Cortex of kidney (tissue), 1 donor: ENCODE measurements at places on chromosomes 6 and 20.

DNA sequence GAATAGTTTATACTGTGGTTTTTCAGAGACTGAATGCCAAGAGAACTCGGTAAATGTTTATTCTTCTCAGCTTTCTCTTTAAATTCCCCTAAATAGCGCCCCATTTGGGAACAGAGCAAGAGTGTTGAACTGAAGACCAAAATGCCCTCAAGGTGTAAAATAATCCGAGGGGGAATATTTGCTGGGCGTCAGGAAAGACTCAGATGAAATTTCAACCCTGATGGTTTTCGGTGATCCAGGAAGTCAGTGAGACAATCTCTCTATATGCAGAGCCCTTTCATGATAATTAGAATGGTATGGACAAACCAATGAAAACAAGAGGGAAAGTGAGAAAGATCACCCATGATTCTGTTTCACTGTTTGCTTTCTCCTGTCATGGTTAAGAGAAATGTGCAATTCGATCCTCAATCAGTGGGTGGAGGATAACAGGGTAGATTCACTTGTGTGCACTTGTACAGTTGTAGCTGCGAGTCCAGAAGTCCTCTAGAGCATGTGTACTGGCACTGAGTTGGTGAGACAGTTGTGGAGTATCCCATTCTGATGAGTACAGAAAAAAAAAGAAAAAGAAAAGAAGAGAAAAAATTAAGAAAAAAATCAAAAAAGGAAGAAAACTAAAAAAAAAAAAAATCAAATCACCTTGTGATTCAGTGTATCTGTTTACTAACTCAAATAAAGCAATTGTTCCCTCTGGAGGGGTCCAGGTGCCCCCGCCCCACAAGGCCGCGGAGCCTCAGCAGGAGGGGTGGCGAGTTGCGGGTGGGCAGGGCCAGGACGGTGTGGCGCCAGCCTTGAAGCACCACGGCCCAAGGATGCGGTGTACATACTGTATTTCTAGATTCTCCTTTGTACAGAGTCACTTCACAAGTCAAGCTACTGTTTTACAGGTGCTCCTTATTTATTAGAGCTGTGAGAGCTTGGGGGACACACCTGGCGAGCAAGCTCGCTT lies 164.9 kb downstream of the SCML4 start:
- no peak for DNase-seq

GRCh38 chr6:12654514-12654913 lies 62.1 kb upstream of the PHACTR1 start:
- DNase-seq, result no peak

DNA sequence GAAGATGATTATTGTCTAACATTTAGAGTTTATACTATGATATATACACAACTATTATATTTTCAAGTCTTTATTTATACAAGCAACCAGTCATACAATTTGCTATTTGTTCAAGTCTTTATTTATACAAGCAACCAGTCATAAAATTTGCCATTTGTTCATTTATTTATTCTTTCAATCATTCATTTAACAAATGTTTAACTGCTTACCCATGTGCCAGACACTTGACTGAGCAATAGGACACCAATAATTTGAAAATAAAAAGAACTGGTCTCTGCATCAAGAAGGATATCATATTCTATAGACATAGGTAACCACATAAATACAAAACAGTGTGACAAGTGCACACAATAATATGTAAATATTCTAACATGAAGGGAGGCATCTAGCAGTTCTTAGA lies 20.3 kb downstream of the GRIK2 start:
- DNase-seq, result no peak

- no peak for DNase-seq
Observed at GRCh38 chr20:10115021-10115420, 80.2 kb downstream of the ANKEF1 start.

GRCh38 chr20:2693286-2694007 lies 867 bp downstream of the EBF4 start:
- no peak for DNase-seq

GRCh38 chr6:85402071-85402470 lies 47.8 kb upstream of the NT5E start:
- DNase-seq, result no peak

DNA sequence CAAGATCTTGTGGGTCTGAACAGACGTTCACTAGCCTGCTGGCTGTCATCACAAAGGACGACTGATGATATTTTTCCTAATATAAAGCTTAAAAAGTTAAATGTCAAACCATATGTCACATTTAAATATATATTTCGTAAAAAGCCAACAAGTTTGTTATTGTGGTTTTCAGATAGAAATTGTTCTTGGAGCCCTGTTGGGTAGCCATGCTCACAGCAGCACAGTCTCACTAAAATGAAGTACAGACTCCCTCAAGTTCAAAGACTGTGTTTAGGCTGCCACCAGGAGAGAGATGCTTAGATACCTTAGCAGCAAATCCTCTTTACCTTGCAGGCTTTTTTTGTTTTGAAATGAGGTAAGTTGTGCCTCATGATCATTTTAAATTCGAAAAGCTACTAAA lies 17.8 kb downstream of the EEF1E1 start:
- DNase-seq, result no peak

- no peak for DNase-seq
Observed at GRCh38 chr6:135534773-135535380, 37.3 kb upstream of the AHI1 start.

DNA sequence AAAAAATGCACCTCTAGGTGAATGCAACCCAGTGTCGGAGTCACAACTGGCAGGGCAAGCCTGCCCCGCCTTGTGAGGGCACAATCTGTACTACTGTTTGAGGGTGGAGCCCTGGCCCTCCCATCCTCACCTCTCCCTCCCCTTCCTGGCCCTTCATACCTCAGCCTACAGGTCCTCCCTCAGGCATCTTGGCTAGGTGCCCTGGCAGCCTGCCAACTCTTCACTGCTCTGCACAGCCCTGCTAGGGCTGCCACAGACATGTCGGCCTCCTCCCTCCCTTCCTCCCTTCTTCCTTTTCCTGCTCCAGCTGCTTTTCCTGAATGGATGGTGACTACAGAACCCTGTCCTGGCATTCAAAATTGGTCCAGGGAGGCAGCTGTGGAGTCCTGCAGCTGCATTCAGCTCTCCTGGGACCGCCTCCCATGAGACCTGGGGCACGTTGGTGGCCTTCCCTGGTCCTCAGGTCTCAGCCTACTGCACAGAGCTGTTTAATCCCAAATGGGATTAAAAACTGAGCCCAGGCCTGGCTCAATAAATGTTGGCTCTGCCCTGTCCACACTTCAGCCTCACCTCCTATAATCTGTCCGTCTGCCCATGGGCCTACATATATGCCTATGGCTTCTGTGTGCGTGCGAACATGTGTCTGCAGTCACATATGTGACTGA lies 52.7 kb downstream of the CDH22 start:
- DNase-seq, result no peak
